ENCODE measurements at places on chromosomes 1 and 21.

- no peak for DNase-seq
Measured at GRCh38 chr1:117616967-117617366, 11.1 kb downstream of the TENT5C start.

DNA sequence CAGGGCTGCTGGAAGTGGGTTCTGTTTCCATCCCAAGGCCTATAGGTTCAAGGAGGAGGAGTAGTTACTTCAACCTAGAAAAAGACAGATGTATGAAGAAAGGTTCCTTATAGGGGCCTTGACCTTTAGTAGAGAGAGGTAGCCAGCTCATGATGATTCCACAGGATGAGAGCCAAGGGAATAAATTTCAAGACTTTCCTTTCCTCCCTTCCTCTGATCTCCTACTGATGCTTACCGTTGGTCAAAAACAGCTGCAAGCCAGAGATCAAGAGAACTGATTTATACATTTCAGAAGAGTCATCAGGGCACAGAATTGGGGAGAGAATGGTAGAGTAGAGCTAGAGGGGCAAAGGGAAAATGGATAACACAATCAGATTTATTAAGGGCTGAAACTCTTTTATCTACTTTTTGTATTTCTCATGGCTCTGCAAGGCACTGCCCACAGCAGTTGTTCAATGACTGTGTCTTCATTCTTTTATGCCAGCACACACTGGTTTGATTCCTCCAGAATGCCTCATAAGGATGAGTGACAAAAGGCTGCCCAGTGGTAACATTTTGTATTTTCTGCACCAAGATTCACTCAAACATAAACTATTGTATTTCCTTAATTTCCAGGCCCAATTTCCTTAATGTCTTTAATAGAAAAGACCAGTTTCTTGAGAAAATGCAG, 37.4 kb downstream of the AK5 start:
- DNase-seq: no peak

DNA sequence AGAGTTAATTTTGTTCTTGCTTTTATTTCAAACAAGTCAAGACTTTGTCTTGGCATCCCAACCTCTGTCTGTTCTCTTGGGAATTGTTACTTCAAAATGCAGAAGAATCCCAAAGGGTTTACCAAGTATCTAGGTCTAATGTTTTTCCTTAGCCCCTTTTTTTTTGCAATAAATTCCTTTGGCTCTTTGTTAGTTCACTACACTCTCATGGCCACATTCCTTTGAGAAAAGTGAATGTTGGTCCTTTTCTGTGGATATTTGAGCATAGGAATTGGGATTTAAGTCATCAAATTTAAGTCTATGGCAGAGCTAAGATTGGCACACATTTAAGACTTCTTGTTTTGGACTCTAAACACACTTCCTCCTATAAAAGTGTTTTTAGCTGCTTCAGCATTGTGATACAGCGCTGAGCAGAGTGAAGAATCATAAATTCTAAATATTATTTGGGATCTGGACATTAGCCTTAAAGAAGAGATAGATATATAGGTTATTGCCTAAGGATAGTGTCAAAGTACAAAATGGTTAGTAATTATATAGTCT, 1.9 kb downstream of the BTF3L4 start:
- DNase-seq: no peak

- peak; percentile 31 for DNase-seq
Measured at GRCh38 chr1:58249737-58250586, 296.6 kb downstream of the OMA1 start.

DNA sequence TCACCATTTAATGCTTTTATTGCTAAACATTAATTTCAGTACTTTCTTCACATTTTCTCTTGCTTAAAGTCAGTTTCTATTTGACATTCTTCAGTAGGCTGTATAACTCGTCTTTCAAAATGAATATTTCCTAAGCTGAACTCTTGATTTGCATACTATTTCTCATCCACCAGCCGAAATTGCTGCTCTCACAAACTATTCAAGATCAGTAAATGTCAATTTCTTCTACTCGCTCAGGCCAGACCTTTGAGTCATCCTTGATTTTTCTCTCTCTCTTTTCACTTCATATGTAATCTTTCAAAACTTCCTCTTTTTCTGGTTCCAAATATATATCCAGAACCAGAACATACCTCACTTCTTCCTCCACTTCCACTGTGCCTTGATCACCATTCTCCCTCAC, 990.0 kb downstream of the KCNT2 start:
- no peak for DNase-seq

DNA sequence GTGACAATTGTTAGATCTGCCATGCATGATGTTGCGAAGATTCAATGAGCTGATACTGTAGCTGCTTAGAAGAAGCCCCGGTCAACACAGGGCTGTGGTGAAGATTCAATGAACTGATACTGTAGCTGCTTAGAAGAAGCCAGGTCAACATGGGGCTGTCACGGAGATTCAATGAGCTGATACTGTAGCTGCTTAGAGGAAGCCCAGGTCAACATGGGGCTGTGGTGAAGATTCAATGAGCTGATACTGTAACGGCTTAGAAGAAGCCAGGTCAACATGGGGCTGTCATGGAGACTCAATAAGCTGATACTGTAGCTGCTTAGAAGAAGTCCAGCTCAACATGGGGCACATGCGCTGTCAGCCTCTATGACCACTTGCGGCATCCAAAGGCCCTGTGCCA, 18.8 kb upstream of the BACE2 start:
- DNase-seq: no peak

GRCh38 chr1:5970610-5971273, 21.5 kb downstream of the NPHP4 start:
- DNase-seq: no peak

GRCh38 chr1:29519788-29520110, 283.4 kb downstream of the PTPRU start:
- no peak for DNase-seq

DNA sequence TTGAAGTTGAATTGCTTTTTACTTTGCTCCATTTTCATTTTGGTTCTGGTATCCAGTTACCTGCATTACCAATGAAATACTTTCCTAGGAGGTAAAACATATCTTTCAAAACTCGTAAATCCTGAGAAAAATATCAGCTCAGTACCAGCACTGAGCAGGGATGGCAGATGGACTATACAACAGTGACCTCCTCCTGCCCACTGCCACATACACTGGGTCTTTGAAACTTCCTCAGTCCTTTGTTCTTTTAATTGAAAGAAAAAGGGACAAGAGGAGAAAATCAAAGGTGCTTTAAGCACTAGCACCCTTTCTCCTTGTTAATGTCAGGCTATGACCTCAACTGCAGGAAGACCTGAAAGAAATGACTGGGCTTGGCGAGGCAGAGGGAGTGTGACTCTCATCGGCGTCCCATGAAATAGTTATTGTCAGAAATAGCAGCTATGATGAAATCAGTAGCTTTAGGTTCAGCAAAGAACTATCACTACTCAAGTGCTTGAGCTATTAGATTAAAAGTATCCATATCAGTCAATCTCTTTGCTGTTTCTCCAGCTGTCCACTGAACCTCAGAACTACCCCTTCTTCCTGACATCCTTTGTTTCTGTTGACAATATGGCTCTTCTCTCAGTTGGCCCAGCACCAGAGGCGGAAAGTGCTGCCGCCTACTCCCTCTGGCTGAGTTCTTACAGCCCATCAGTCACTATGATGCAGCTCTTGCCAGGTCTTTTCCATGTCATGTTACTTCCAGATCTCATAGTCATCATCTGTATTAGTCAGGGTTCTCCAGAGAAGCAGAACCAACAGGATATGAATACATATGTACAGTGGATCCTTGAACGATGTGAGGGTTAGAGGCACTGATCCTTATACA, 207.0 kb upstream of the MAP1LC3C start:
- no peak for DNase-seq

GRCh38 chr1:96536581-96536980, 185.0 kb upstream of the PTBP2 start:
- DNase-seq: no peak

- no peak for DNase-seq
Measured at GRCh38 chr1:15351310-15351709, 58.4 kb upstream of the EFHD2 start.

DNA sequence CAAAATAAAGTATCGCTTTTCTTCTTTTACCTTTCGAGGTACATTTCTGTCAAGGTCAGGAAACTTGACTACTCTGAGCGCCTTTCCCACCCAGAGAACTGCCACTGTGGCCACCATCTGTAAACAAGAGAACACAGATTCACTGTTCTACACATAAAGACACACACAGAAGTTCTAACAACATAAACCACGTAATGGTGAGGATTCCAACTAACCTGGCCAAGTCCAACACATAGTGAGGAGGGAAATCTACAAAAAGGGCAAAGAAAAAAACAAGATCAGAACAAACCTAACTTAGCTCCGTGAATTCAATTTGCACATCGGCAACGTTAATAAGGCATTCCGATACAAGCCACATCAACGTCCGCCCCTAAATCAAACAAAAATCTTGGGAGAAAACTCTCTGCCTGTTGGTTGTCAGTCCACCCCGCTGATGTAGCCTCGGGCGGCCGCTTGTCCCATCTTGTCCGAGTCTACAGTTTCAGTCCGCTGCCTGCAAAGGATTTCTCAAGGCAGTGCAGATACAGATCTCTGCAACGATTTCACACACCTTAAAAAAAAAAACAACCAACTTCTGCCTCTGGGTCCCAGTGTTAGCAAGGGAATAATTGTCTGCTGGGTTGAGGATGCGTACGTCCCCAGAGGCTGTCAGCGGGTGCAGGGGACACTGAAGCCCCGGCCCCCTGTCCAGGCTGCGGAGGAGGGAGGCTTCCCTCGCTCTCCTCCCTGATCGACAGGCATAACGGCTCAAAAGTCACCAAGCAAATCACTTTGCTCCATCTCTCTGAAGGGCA, 1.0 kb downstream of the SLC35D1 start:
- peak; percentile 21 for DNase-seq

- no peak for DNase-seq
Measured at GRCh38 chr1:108814343-108815125, 42.4 kb downstream of the AKNAD1 start.

DNA sequence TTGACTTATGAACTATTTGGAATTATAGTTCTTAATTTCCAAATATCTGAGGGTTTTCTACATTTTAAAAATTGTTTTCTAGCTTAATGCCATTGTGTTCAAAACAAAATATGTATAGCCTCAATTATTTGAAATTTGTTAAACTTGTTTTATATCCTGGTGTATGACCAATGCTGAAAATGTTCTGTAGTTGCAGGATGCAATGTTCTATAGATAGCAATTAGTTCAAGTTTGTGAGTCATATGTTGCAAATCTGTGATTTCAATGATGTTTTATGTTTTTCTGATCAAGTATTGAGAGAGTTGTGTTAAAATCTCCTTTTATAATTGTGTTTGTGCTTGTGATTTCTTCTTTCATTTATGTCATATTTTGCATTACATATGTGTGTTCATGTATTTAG, 517.5 kb downstream of the ADGRL2 start:
- DNase-seq: no peak

- DNase-seq: no peak
Measured at GRCh38 chr1:81920245-81920740, 119.6 kb downstream of the ADGRL2 start.

GRCh38 chr1:86155807-86156565, 586 bp downstream of the COL24A1 start:
- no peak for DNase-seq

DNA sequence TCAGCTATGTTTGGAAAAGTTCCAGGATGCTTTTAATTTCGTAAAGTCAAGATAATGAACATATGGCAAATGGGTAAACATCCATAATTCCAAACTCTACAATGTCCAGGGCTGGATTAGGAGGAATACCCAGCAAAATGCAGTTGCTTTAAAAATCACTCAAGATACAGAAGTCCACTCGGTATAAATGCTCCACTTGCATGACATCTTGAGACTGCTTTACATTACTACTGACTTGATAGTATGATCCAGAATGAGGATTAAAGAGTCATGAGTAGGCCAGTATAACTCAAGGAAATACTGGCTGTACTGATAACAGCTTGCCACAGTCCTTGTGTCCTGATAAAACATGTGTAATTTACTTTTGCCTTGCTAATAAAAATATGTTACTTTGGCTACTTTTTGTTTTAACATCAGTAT, 58.3 kb upstream of the ANGPTL3 start:
- no peak for DNase-seq

- DNase-seq: peak; percentile 83
Measured at GRCh38 chr21:43611598-43612369, 47.5 kb downstream of the HSF2BP start.

GRCh38 chr1:178485541-178485981, 11.2 kb downstream of the CLEC20A start:
- DNase-seq: no peak

- no peak for DNase-seq
Measured at GRCh38 chr21:31236528-31236927, 107.5 kb downstream of the TIAM1 start.

DNA sequence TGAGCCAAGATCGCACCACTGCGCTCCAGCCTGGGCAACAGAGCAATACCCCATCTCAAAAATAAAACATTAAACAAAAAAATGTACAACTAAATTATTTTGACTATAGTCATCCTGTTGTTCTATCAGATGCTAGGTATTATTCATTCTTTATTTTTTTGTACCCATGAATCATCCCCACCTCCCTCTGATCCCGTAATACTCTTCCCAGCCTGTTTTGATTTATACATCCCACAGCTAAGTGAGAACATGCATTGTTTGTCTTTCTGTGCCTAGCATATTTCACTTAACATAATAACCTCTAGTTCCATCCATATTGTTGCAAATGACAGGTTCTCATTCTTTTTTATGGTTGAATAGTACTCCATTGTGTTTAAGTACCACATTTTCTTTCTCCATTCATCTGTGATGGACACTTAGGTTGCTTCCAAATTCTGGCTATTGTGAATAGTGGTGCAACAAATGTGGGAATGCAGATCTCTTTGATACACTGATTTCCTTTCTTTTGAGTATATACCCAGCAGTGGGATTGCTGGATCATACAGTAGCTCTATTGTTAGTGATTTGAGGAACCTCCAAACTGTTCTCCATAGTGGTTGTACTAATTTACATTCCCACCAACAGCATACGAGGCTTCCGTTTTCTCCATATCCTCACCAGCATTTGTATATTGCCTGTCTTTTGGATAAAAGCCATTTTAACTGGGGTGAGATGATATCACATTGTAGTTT, 84.4 kb downstream of the MACF1 start:
- no peak for DNase-seq

DNA sequence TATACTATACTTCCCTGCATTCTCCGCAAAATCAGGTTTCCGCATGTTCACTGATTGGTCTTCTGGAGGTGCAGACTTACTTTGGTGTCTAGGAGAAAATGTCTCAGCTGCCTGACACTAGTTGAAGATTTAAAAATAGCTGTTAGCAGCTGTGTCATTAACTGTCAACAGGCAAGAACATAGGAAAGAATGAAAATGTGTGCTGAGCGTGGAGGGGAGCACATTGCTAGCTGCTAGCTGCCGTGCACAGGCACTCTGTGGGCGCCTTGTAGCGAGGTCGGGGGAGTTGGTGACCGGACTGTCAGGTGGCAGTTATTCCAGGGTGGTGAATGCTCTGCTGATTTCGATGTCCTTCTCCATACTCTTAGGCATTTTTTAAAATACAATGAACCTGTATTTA, 5.2 kb downstream of the FAAH start:
- no peak for DNase-seq

Measured in RPMI8226 (cell line).